ENCODE measurements at places on chromosomes 13 and 19. TPM values are rescaled to one million over a fixed set of nuclear protein-coding genes. Genes with fewer than 3 reads are reported as not detected.

GRCh38 chr13:112510002-112510780, 77.8 kb downstream of the TUBGCP3 start:
- DNase-seq: no peak
- H3K4me3 ChIP-seq: no peak overlapping the region
- no peaks in the 10 kb centered on the region for H3K4me1 ChIP-seq

The PARP4 gene
- total RNA-seq: 49.2 TPM

The FEM1A gene
- 15.0 TPM for total RNA-seq

DNA sequence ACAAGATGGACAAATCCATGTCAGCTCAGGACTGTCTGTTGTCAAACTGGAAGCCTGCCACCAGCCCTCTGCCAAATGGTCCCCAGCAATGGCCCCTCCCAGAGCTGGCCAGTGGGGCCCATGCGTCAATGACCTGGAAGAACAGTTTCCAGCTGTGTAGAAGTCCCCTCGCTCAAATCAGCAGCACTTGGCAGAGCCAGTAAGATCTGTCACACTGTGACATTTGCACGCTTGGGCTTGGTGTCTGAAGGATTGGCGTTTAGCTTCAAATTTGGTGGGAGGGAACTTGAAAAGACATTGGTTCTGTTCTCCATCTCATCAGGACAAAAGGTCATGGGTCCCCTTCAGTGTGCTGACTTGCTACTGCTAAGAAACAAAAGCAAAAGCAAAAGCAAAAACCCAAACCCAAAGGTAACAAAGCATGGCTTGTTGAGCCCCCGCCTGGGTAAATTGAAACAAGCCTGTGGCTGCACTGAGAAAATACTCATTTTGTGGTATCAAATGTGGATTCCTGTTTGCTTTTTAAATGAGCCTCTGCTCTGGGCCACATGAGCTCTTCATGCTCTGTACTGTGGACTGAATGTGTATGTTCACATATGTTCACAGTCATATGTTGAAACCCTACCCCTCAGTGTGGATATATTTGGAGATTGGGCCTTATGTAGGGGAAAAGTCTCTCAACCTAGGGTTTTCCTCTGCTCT, 253.6 kb upstream of the MAB21L1 start:
- no peaks in the 10 kb centered on the region for H3K36me3 ChIP-seq
- no peaks in the 10 kb centered on the region for H3K27me3 ChIP-seq
- DNase-seq: peak; percentile 38
- no peak overlapping the region for H3K4me3 ChIP-seq
- H3K4me1 ChIP-seq: peaks cover 5% of the 10 kb centered on the region
- peak overlapping the region; percentile 18 for H3K27ac ChIP-seq

The ARHGEF1 gene
- total RNA-seq: 185 TPM

DNA sequence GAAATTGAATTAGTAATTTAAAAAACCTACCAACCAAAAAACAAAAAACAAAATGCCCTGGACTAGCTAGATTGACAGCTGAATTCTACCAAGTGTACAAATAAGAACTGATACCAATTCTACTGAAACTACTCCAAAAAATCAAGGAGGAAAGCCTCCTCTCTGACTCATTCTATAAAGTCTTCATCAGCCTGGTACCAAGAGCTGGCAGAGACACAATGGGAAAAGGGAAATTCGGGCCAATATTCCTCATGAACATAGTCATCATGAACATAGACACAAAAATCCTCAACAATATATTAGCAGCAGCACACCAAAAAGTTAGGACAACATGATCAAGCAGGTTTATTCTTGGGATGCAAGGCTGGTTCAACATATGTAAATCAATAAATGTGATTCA, 2667.7 kb upstream of the PCDH20 start:
- no peaks in the 10 kb centered on the region for H3K27me3 ChIP-seq
- no peak for DNase-seq
- no peaks in the 10 kb centered on the region for H3K36me3 ChIP-seq
- H3K4me3 ChIP-seq: no peak overlapping the region
- H3K27ac ChIP-seq: no peak overlapping the region
- H3K4me1 ChIP-seq: no peaks in the 10 kb centered on the region

The RPS28 gene
- 3,150 TPM for total RNA-seq

DNA sequence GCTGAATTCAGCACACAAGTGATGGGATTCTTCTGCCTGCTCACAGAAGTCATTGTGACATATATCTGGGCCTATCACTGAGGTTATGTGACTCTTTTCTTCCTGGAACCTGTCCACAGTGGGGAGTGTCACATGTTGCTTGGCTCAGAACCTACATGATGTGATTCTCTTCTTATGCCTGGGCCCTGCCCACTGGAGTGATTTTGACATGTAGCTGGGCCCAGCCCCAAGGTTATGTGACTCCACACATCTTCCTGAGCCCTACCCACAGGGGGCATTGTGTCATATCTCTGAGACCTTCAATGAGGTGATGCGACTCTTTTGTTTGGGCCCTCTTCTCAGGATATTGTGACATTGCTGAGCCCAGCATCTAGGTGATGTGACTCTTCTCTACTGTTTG, 17.4 kb upstream of the ZNF429 start:
- H3K27ac ChIP-seq: no peak overlapping the region
- no peak overlapping the region for H3K4me3 ChIP-seq
- H3K4me1 ChIP-seq: no peaks in the 10 kb centered on the region
- H3K27me3 ChIP-seq: no peaks in the 10 kb centered on the region
- no peaks in the 10 kb centered on the region for H3K36me3 ChIP-seq

DNA sequence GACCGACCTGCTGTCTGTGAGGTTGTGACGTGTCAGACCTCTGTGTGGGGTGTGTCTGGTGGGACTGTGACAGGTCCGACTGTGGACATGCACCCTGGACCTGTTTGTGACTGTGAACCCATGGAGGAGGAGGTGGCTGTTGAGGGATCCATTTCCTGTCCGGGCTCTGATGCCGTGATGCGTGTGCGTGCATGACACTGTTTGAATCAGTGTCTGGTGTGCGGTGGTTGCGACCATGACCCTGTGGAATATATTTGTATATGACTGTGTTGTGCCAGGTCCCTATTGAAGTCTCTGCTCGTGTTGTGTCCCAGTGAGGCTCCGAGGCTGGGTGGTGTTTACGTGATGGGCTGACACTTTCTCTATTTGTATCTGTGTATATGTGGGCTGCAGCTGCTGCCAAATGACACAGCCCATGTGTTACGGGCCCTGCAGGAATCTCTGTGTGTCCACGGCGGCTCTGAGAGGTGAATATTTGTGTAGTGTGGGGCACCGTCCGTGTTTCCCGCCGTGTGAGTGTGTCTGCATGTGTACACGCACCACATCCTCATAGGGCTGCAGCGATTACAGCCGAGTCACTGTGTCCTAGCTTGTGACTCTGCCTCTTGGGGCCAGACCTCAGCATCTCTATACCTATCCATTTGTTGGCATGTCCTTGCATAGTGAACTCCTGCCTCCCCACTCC, 18.3 kb downstream of the CCDC97 start:
- H3K4me1 ChIP-seq: peaks cover 37% of the 10 kb centered on the region
- peaks cover 27% of the 10 kb centered on the region for H3K36me3 ChIP-seq
- H3K27ac ChIP-seq: peak overlapping the region; percentile 93
- no peaks in the 10 kb centered on the region for H3K27me3 ChIP-seq
- peak overlapping the region; percentile 46 for H3K4me3 ChIP-seq
- DNase-seq: no peak

GRCh38 chr19:48739404-48740163, 826 bp downstream of the RASIP1 start:
- no peak for DNase-seq
- peaks cover 6% of the 10 kb centered on the region for H3K27me3 ChIP-seq
- no peak overlapping the region for H3K27ac ChIP-seq
- H3K36me3 ChIP-seq: no peaks in the 10 kb centered on the region

- no peak overlapping the region for H3K27ac ChIP-seq
- no peak overlapping the region for H3K4me3 ChIP-seq
- H3K27me3 ChIP-seq: no peaks in the 10 kb centered on the region
- no peak for DNase-seq
These were observed 3.0 kb upstream of the AKAP8L start for GRCh38 chr19:15421721-15422260.
